ENCODE measurements at places on chromosomes 1 and 21.

GRCh38 chr1:204377800-204378668 is 18.3 kb upstream of the PLEKHA6 start:
- DNase-seq, result no peak

DNA sequence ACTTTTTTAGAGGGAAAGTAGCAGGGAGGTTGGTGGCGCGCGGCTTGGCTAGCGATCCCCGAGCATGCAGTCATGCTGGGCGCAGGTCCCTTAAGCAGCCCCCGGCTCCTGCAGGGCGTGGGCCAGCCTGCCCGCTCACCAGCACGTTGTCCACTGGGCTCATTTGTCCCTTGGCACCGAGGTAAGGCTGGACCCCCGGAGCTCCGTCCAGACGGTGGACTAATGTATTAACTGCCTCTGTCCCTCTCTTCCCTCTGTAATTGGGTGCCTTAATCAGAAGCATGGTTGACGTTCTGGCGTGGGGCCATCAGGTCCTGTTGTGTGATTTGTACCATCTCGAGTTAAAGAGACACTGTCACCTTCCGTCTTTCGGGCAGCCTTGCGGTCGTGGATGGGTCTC is 17.7 kb downstream of the TMEM201 start:
- DNase-seq, result no peak

DNA sequence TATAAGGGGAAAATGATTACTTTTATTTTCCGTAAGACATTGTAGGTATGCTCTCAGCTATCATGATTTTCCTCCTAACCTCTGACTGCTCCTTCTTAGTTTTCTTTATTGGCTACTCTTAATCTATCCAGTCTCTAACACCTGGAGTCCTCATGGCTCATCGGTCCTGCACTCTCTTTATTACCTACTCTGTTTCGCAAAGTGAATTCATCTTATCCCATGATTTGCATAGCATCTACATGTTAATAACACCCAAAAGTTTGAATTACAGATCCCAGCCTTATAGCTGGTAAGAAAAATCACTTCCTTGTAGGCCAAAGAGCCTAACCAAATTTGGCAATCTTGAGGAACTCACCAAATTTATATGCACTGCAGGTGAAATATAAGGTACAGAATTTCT is 136.3 kb downstream of the CDC42BPA start:
- no peak for DNase-seq

GRCh38 chr1:221740993-221741702 is 741 bp downstream of the DUSP10 start:
- no peak for DNase-seq

All from stimulated activated CD8-positive, alpha-beta memory T cell treated with anti-CD3 and anti-CD28 coated beads, Interleukin-15, amount 100 ng/mL, for 4 hours (primary cell).